ENCODE measurements at places on chromosomes 3 and 15.

- no peaks in the 10 kb centered on the region for H3K4me1 ChIP-seq
- H3K27ac ChIP-seq: no peak overlapping the region
- ATAC-seq: no peak
- H3K4me3 ChIP-seq: no peak overlapping the region
Observed at GRCh38 chr15:58124585-58124984, 13.6 kb upstream of the AQP9 start.

- no peak overlapping the region for H3K27ac ChIP-seq
- H3K27me3 ChIP-seq: no peaks in the 10 kb centered on the region
- peaks cover 93% of the 10 kb centered on the region for H3K36me3 ChIP-seq
- H3K4me3 ChIP-seq: no peak overlapping the region
- ATAC-seq: no peak
Observed at GRCh38 chr15:101675015-101675414, 22.8 kb upstream of the TM2D3 start.

DNA sequence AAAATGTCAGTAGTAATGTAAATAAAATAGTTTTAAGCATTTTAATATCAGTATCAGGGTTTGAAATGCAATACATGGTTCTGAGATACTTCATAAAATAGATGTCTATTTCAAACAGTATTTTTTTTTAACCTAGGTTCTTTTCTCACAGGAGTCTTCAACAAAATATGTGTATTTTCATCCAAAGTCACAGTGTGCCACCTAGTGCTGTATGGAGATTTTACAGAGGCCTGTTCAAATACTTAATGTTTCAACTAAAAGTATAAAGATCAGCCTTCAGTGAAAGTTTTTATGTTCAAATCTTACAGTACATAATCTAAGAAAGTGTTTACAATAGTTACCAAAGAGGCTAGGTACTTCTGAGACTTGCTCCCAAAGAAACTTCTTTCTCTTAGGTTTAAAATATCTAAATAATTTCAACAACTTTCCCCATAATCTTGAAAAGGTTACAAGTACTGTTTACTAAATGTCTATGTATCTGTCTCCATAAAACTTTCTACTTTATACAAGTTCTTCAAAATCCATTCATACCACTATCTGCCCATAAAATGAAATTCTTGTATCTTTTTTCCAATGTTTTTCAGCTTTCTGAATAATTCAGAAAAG lies 38.3 kb downstream of the SCAPER start:
- H3K4me3 ChIP-seq: no peak overlapping the region
- H3K36me3 ChIP-seq: no peaks in the 10 kb centered on the region
- peaks cover 16% of the 10 kb centered on the region for H3K4me1 ChIP-seq
- ATAC-seq: no peak

DNA sequence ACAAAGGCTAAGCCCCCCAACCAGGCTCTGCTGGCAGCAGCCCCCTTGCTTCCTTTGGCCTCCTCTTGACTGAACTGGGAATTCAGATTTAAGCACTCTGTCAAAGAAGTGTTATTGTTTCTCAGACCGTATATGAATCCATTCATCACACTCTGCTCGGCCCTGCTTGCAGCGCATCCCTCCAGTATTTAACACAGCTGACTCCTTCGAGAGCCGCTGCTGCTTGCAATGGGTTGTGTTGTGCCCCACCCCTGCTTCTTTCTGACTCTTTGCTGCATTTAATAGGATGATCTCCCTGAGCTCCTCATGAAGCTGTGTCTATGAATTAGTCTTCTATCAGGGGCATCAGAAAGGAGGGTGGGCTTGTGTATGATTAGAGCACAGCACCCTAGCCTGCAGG lies 31.2 kb downstream of the C3orf20 start:
- ATAC-seq: no peak
- H3K27ac ChIP-seq: no peak overlapping the region
- H3K4me3 ChIP-seq: no peak overlapping the region
- no peaks in the 10 kb centered on the region for H3K36me3 ChIP-seq

DNA sequence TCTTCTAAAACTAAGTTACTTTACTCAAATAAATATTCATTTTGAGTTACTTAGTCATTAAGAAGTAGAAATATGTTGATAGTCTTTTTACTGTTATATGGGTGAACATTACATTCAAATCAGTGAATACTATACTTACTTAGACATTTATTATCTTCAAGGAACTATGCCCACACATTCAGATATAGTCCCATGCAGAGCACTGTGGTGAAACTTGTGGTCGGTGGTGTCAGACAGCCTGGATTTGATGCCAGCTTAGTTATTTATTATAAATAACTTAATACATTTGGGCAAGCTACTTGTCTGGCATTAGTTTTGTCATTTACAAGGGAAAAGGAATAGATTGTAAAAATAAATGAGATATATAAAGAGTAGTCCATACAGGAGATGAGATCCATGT lies 149.5 kb downstream of the RAP2B start:
- H3K27ac ChIP-seq: no peak overlapping the region
- H3K4me3 ChIP-seq: no peak overlapping the region
- H3K4me1 ChIP-seq: no peaks in the 10 kb centered on the region
- ATAC-seq: no peak
- no peaks in the 10 kb centered on the region for H3K27me3 ChIP-seq

- H3K27ac ChIP-seq: no peak overlapping the region
- H3K27me3 ChIP-seq: peaks cover 29% of the 10 kb centered on the region
- H3K36me3 ChIP-seq: no peaks in the 10 kb centered on the region
- no peaks in the 10 kb centered on the region for H3K4me1 ChIP-seq
Observed at GRCh38 chr15:98281130-98281529, 320.6 kb downstream of the ARRDC4 start.

DNA sequence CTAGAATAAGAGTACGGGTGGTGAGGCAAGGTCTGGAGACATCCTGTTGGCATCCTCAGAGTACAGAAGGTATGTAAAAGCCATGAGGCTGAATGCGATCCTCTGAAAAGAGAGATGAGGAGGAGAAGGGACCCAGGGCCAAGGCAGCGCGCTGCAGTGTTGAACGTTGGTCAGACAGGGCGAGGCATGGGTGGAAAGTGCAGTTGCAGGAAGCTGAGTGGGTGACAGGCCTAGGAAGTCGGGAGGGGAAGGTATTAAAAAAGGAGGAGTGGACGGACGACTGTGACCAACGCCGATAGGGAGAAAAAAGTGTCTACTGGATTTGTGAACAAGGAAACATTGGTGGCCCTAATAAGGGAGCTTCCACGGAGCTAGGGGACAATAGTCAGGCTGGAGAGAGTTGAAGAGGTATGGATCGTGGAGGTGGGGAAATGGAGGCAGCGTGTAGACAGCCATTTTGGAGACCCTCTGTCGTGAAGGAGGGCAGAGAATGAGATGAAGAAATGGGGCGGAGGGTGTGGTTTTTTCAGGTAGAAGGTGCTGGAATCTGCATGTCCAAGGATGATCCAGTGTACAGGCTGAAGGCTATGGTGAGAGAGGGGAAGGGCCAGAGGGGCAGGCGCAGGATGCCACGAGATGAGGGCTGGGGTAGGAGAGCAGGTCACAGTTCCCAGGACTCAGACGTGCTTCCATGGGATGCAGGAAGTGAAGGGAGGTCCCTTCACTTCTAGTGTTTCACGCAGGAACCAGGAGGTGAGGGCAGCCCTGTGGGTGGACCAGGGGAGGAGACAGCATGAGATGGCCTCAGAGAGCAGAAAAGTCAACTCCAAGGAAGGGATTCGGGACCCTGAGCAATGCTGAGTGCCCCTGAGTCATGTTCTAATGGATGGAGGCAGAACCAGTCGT lies 115.9 kb downstream of the ASB7 start:
- no peak overlapping the region for H3K27ac ChIP-seq
- no peaks in the 10 kb centered on the region for H3K36me3 ChIP-seq
- no peaks in the 10 kb centered on the region for H3K4me1 ChIP-seq
- H3K27me3 ChIP-seq: no peaks in the 10 kb centered on the region
- ATAC-seq: no peak
